ENCODE measurements at places on chromosomes 4 and X.

GRCh38 chr4:180741703-180742102 is 1501.5 kb upstream of the TENM3 start:
- H3K4me3 ChIP-seq: no peak overlapping the region
- no peaks in the 10 kb centered on the region for H3K27me3 ChIP-seq
- no peak for DNase-seq
- H3K4me1 ChIP-seq: no peaks in the 10 kb centered on the region
- H3K36me3 ChIP-seq: no peaks in the 10 kb centered on the region
- no peak overlapping the region for H3K27ac ChIP-seq

- no peak for DNase-seq
- peak overlapping the region; percentile 90 for H3K27ac ChIP-seq
- peaks cover 9% of the 10 kb centered on the region for H3K36me3 ChIP-seq
- peak overlapping the region; percentile 15 for H3K4me3 ChIP-seq
- H3K4me1 ChIP-seq: peaks cover 45% of the 10 kb centered on the region
Measured at GRCh38 chrX:39418731-39419638, 617.7 kb downstream of the MID1IP1 start.

- no peak overlapping the region for H3K4me3 ChIP-seq
- no peaks in the 10 kb centered on the region for H3K27me3 ChIP-seq
- DNase-seq: no peak
- H3K27ac ChIP-seq: no peak overlapping the region
- peaks cover 6% of the 10 kb centered on the region for H3K36me3 ChIP-seq
Measured at GRCh38 chr4:102474736-102475504, 26.2 kb upstream of the NFKB1 start.

DNA sequence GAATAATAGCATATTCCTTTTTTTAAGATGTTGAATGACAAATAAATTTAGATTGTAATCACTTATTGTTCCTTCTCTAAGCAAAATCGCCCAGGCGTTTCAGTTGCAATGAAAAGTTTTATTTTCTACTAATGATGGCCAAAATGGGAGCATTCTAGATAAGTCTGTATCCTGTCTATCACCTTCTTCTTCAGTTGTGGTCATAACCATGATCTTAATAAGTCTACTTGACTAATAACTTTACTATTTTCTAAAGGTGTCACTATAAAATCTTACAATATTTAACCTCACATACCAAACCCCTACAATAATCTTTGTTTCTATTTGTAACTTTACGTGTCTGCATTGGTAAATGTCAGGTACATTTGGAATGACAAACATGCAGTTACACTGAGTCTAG is 723.7 kb upstream of the MAGEB2 start:
- H3K36me3 ChIP-seq: no peaks in the 10 kb centered on the region
- H3K27ac ChIP-seq: no peak overlapping the region
- no peak for DNase-seq
- no peaks in the 10 kb centered on the region for H3K4me1 ChIP-seq
- H3K4me3 ChIP-seq: no peak overlapping the region
- H3K27me3 ChIP-seq: no peaks in the 10 kb centered on the region

DNA sequence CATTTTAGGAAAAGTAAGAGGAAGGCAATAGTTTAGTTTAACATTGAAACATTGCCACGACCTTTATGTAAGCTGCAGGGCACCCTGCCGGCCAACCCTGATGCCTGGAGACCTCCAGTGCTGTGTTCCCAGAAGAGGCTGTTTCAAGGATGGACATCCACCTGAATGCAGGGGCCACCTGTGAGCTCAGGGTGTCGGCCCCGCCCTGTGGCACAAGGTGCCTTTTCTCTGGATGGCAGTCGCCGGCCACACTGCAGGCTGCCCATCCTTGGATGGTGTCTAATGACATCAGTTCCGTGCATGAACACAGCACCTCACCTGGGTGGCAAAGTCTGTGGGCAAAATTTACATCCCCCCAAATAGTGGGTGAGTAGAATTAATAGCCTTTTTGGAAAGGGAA is 180.0 kb downstream of the AFAP1 start:
- H3K4me1 ChIP-seq: peaks cover 31% of the 10 kb centered on the region
- H3K27me3 ChIP-seq: no peaks in the 10 kb centered on the region
- no peak for DNase-seq
- H3K36me3 ChIP-seq: peaks cover 4% of the 10 kb centered on the region
- H3K27ac ChIP-seq: peak overlapping the region; percentile 86

GRCh38 chr4:187171706-187172339 is 448.2 kb upstream of the FAT1 start:
- no peak overlapping the region for H3K27ac ChIP-seq
- no peaks in the 10 kb centered on the region for H3K27me3 ChIP-seq
- DNase-seq: no peak
- no peaks in the 10 kb centered on the region for H3K4me1 ChIP-seq
- no peak overlapping the region for H3K4me3 ChIP-seq

- H3K36me3 ChIP-seq: no peaks in the 10 kb centered on the region
- DNase-seq: no peak
- no peak overlapping the region for H3K4me3 ChIP-seq
- H3K27me3 ChIP-seq: peaks cover 3% of the 10 kb centered on the region
- H3K27ac ChIP-seq: no peak overlapping the region
Measured at GRCh38 chr4:3675251-3676115, 90.7 kb upstream of the ADRA2C start.

DNA sequence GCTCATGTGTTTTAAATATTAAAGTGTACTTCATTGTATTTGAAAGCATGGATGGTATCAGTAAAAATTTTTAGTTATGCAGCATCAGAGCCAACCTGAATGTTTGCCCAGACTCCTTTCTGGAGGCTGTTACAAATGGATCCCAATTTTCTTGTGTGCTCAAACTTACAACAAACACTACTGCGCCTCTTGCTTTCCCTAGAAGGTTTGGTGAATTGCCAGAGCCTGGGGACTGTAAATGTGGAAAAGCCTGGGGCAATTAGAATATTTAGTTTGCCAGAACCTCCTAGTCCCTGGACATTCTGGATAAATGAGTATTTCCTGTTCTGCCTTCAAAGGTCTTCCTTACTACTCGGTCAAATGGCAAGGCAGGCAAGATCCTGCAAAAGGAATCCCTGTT is 4.8 kb downstream of the CAPN6 start:
- peaks cover 3% of the 10 kb centered on the region for H3K27me3 ChIP-seq
- no peak overlapping the region for H3K27ac ChIP-seq
- no peak for DNase-seq
- H3K4me3 ChIP-seq: no peak overlapping the region
- no peaks in the 10 kb centered on the region for H3K36me3 ChIP-seq

GRCh38 chr4:145098675-145099037 is 545 bp downstream of the ABCE1 start:
- H3K36me3 ChIP-seq: peaks cover 38% of the 10 kb centered on the region
- peak; percentile 65 for DNase-seq
- no peaks in the 10 kb centered on the region for H3K27me3 ChIP-seq
- H3K27ac ChIP-seq: peak overlapping the region; percentile 99
- H3K4me3 ChIP-seq: peak overlapping the region; percentile 97

- H3K27me3 ChIP-seq: no peaks in the 10 kb centered on the region
- no peak overlapping the region for H3K27ac ChIP-seq
- no peaks in the 10 kb centered on the region for H3K4me1 ChIP-seq
- no peaks in the 10 kb centered on the region for H3K36me3 ChIP-seq
- no peak overlapping the region for H3K4me3 ChIP-seq
Measured at GRCh38 chr4:67035986-67036385, 509.3 kb downstream of the CENPC start.

GRCh38 chr4:1863297-1864033 is 7.5 kb upstream of the LETM1 start:
- no peak for DNase-seq
- H3K36me3 ChIP-seq: no peaks in the 10 kb centered on the region
- H3K27ac ChIP-seq: no peak overlapping the region
- H3K4me3 ChIP-seq: no peak overlapping the region

DNA sequence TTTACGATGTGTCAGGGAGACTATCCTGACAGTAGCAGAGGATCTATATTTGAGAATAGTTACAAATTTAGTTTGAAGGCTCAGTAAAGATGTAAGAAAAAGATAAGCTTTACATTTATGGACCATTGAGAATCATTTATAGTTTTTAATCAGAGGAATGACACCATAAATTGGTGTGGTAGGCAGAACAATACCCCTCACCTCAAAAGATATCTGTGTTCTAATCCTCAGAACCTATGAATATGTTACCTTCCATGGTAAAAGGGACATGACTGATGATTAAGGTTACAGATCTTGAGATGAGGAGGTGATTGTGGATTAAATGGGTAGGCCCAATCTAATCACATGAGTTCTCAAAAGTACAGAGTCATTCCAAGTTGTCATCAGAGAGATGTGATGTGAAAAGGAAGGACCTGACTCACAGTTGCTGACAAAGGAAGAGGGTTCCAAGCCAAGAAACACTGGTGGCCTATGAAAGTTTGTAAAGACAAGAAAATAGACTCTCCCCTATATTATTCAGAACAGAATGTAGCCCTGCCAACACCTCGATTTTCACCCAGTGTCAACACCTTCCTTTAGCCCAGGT is 27.0 kb downstream of the EREG start:
- no peaks in the 10 kb centered on the region for H3K36me3 ChIP-seq
- DNase-seq: no peak
- no peak overlapping the region for H3K27ac ChIP-seq
- no peaks in the 10 kb centered on the region for H3K4me1 ChIP-seq

- peak overlapping the region; percentile 76 for H3K4me3 ChIP-seq
- no peaks in the 10 kb centered on the region for H3K27me3 ChIP-seq
- peak overlapping the region; percentile 87 for H3K27ac ChIP-seq
- H3K36me3 ChIP-seq: peaks cover 39% of the 10 kb centered on the region
- DNase-seq: peak; percentile 89
Measured at GRCh38 chrX:53088136-53088974, 5.6 kb upstream of the KANTR start.

GRCh38 chr4:118367872-118368271 is 15.1 kb upstream of the PRSS12 start:
- no peak overlapping the region for H3K4me3 ChIP-seq
- no peaks in the 10 kb centered on the region for H3K36me3 ChIP-seq
- peaks cover 9% of the 10 kb centered on the region for H3K27me3 ChIP-seq
- H3K4me1 ChIP-seq: no peaks in the 10 kb centered on the region
- no peak for DNase-seq
- H3K27ac ChIP-seq: no peak overlapping the region

DNA sequence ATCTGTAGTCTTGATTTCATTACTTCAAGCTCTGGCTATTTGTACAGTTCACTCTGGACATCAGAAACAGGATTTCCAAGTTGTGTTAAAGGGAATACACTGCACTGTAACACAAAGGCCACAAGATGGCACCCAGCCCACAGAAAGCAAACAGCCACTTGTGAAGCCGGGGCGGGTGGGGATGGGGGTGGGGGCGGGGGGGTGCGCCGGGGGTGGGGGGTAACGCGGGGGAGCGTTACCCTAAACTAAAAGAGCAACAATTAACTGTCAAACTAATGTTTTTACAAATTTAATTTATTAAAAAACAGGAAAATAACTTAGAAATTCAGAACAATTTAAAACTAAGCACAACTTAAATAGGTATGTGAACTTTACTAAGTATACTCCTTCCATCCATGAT is 27.3 kb downstream of the PRDX4 start:
- no peaks in the 10 kb centered on the region for H3K27me3 ChIP-seq
- no peak overlapping the region for H3K27ac ChIP-seq
- peak; percentile 60 for DNase-seq
- no peak overlapping the region for H3K4me3 ChIP-seq
- no peaks in the 10 kb centered on the region for H3K4me1 ChIP-seq
